ENCODE measurements at places on chromosomes 12 and 14.

DNA sequence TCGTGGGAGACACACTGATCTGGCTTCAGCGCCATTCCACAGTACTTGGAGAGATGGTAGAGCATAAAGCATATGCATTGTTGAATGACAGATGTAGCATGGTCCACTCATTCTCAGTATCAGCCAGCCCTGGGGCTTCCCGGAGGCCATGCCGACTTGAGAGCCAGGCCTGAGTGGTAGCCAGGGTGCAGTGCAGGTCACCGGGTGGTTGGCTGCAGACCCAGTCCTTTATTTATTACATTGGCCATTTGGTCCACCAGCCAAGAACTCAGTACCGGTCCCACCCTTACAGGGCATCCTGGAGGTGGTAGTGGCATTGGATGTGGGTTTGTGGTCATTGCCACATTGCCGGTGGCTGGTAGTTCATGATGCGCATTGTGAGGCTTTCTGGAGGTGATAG is 121.6 kb upstream of the RTL1 start:
- no peak for DNase-seq

- DNase-seq: no peak
These were observed 319.7 kb upstream of the LRIG3 start for GRCh38 chr12:59240048-59240447.

DNA sequence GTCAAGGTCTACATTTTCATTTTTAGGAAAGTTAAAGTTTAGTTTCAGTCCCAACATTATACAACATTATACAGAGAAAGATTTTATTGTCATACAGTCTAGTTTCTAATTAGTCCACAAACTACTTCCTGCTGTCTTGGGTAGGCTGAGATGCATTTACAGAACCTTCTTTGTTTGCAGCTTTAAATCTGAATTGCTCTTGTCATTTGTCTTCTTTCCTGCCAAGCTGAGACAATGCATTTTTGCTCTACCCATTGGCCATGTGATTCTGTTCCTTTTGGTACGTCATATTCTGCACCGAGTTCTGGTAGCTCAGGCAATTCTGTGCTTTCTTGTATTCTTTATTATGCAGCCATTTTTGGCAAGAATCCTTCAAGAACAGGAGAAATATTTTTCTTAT is 228.5 kb downstream of the ATP23 start:
- no peak for DNase-seq

GRCh38 chr14:92500491-92500941 is 13.1 kb upstream of the RIN3 start:
- DNase-seq: no peak

DNA sequence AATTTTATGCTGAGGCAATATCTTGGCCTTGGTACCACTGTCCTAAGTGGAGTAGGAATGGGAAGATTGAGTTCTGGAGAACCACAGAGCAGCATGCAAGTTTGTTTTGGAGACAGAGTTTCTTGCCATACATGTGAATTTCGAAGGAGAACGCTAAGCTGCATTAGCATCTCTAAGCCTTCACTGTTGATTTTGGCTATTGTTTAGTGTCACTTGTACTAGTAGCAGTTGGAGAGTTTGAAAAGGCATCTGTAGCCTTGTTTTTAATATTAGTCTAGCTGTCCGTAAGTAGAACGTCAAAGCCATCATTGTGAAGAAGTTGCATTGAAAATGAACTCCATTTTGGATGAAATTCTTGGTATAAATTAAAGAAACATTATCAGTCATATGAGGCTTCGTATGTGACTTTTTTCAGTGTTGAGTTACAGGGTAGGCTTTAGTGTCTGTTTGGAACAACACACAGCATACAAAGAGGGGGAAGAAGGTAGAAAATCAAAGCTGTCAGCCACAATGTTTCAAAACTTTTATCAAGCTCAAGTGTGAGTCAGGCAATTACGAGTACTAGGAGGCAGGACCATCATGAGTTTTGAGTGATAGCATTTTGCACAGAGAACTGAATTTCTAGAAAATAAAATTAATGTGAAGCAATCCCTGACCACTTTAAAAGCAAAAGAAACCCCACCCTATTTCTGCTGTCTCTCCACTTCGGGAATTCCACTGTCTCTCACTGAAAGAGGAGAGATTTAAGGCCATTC is 70.2 kb upstream of the NAV3 start:
- DNase-seq: no peak

DNA sequence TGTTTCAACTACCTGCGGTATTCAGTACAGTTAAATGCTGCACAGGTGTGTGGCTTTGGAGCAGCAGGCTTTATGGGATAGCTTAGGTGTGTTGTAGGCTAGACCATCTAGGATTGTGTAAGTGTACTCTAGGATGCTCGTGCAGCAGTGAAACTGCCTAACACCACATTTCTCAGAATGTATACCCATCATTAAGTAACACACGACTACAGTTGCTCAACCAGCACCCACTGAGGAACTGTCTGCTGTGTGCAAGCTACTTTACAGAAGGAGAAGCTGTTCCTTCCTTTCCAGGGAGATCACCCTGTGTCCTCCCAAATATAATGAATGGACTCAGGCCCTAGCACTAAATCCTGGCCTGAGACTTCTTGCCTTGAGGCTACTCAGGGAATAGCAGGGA is 94.8 kb downstream of the SLC24A4 start:
- DNase-seq: no peak

DNA sequence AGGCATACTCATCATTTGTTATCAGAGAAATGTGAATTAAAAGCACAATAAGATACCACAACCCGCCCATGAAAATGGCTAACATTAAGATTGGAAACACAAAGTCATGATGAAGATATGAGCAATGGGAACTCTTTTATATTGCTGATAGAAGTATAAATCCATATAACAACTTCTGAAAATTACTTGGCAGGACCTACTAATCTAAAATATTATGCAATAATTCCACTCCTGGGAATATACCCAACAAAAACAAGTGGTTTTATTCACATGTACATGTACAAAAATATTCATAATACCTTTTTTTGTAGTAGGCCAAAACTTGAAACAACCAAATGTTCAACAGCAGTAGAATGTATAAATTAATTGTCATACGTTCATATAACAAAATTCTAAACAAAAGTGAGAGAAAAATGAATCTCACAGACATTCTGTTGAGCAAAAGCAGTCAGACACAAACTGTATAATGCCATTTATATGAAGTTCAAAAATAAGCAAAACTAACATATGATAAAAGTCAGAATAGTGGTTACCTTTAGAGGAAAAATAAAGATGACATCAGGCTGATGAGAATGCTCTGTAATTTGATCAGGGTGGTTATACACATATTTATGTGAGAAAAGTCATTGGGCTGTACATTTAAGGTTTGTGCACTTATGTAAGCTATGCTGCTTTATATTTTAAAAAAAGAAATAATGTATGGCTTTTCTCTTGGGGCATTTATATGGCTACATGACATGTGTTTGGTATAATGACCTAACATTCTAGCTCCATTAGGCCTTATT is 309.2 kb upstream of the KITLG start:
- DNase-seq: no peak

All from kidney glomerular epithelial cell (primary cell).